ENCODE measurements at places on chromosomes 6 and 20.

DNA sequence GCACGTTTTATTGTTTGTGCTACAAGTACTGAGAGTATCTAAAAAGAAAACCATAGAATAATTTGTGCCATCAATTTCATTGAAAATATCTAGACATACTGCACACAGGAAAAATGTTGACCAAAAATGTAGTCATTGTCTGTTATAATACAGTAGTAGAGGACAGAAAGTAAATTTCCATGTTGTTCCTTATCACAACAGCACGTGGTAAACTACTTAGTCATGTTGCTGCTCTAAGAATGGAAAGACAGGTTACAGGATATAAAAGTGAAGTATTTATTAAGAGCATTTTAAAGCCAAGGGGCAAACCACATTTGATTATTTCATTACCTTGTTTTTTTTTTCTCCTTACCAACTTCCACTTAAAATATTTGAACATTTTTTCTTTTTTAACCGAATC is 89.0 kb upstream of the CEP85L start:
- DNase-seq = no peak

DNA sequence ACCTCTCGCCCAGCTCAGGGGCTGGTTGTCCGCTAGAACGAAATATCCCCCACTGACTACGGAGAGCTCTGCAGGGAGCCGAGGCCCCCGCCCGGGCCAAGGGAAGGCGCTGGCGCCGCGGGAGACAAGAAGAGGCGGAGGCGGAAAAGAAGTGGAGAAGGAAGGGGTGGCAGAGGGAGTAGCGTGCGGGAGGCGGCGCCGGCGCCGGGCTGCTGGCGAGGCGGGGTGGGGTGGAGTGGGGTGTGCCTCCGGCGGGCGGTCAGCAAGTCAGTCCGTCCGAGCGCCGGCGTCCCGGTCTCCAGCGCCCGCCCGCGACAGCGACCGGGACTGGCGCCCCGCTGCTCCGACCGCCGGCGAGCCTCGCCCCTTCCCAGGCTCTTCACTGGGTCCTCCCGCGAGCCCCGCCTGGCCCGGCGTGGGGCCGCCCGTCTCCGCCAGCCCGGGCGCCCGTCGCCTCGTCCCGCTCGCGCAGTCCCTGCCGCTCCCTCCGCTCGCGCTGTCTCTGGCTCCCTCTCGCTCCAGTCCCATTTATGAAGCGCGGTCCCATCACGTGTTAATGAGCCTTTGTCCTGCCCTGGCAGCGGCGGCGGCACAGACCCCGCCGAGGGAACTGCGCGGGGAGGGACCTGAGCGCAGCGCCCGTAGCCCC is at the start of gene CNR1:
CNR1 (minus strand) TSS at position 504 of the 649 bp plus-strand sequence. CDS start 21,073 bp downstream, outside the sequence.
- DNase-seq = no peak

- no peak for DNase-seq
These were observed 219.3 kb upstream of the THBS2 start for GRCh38 chr6:169472786-169473416.

GRCh38 chr6:32298632-32299336 is 72.9 kb downstream of the TSBP1 start:
- DNase-seq = no peak

GRCh38 chr6:44535446-44535845 is 147.9 kb downstream of the CDC5L start:
- DNase-seq = no peak

GRCh38 chr20:47703748-47704147 is 81.5 kb downstream of the SULF2 start:
- DNase-seq = no peak

- no peak for DNase-seq
These were observed 235.3 kb upstream of the ZFP64 start for GRCh38 chr20:52426856-52427255.

DNA sequence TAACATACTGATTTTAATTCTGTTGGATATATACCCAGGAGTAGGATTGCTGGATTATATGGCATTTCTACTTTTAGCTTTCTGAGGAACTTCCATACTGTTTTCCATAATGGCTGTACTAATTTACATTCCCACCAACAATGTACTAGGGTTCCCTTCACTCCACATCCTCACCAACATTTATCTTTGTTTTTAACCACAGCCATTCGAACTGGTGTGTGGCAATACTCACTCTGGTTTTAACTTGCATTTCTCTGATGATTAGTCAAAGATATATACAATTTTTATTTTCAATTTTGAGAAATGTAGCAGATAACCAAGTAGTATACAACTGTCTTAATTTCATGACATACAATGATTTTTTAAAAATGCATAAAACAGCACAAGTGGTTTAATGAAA is 30.3 kb upstream of the ADGRG6 start:
- DNase-seq = no peak

- no peak for DNase-seq
These were observed 43.7 kb downstream of the TRIM38 start for GRCh38 chr6:26006086-26006939.

DNA sequence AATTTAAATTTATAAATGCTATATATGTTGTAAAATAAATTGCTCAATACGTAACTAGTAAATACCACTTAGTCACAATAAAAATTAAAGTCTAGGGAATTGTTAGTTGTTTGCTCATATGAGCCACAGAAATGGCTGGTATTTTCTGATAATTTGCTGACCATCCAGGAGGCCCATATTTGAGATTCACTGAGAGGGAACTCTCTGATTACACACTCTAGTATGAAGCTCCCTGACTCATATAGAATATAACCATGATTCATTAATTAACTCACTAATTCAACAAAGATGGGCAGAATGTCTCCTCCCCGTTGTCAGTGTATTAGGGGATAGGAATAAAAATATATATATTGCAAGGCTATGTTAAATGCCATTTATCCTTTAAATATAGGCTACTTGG is 46.6 kb upstream of the TMEM30A start:
- no peak for DNase-seq

- DNase-seq = no peak
These were observed 9.9 kb downstream of the SYCP2 start for GRCh38 chr20:59923514-59923913.

GRCh38 chr6:157500022-157500421 is 119.0 kb downstream of the ZDHHC14 start:
- DNase-seq = no peak

DNA sequence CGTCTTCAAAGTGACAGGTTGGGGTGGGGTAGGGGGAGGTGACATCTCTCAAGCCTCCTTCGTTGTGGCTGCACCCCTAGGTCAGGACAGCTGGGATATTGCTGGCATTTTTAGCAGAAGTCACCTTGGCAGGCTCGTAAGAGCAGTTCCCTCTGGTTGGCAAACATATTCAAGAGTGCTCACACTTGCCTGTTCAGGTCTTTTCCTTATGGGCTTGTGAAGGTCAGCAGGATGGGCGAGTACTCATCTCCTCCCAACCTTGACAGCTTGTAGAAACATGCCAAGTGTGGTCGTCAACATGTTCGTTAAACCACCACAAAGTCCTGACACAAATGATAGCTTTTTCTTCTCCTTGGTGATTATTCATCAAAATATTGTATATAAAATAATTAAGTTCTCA is 113.6 kb downstream of the HDGFL1 start:
- DNase-seq = no peak

GRCh38 chr20:61761453-61762166 is 304.1 kb downstream of the TAF4 start:
- no peak for DNase-seq

GRCh38 chr20:58870293-58871014 is 17.9 kb downstream of the GNAS start:
- no peak for DNase-seq

DNA sequence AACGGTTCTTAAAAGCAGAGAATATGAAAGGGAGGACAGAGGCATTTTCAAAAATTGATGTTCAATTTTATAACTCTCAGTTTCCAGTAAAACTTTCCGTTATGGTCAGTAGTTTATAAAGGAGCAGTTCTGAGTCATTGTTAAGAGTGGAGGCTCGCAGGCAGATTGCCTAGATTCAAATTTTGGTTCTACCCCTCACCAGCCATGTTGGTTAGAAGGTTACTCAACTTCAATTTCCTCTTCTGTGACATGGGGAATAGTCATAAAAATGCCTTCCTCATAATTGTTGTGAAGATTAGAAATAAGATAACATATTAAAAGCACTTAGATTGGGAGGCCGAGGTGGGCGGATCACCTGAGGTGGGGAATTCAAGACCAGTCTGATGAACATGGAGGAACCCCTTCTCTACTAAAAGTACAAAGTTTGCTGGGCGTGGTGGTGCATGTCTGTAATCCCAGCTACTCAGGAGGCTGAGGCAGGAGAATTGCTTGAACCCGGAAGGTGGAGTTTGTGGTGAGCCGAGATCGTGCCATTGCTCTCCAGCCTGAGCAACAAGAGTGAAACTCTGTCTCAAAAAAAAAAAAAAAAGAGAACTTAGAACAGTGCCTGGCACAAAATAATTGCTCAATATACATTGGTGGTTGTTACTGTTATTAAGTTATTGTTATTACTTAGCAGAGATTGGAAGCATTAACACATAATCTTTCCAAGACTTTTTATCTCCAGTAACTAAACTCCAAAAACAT is 348.9 kb downstream of the NRN1 start:
- DNase-seq = no peak

GRCh38 chr6:130447374-130447773 is 81.6 kb downstream of the TMEM200A start:
- DNase-seq = no peak

GRCh38 chr6:113464960-113465359 is 392.2 kb upstream of the MARCKS start:
- DNase-seq = no peak

- no peak for DNase-seq
These were observed 5.6 kb upstream of the SLC17A9 start for GRCh38 chr20:62946918-62947317.

DNA sequence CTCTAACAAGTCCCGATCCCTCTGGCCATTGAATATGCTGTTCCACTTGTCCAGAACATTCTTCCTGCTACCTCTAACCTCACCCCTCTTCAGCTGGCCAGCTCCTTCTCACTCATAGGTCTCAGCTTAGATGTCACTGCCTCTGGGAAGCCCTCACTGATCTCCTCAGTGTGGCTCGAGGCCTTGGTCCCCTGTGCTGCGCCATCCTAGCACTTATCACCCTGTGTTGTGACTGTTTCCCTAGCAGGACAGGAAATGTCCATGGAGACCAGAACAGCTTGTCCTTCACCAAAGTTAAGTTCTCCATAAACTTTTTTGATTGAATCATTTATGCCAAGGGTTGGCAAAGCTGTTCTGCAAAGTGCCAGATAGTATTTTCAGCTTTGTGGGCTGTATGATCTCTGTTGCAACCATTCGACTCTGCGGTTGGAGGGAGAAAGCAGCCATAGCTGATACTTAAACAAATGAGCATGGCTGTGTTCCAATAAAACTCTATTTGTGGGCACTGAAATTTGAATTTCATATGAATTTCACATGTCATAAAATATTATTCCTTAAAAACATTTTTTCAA is 6.5 kb upstream of the BNIP5 start:
- DNase-seq = no peak

GRCh38 chr6:28011722-28012121 is 54.7 kb downstream of the OR2B6 start:
- no peak for DNase-seq

DNA sequence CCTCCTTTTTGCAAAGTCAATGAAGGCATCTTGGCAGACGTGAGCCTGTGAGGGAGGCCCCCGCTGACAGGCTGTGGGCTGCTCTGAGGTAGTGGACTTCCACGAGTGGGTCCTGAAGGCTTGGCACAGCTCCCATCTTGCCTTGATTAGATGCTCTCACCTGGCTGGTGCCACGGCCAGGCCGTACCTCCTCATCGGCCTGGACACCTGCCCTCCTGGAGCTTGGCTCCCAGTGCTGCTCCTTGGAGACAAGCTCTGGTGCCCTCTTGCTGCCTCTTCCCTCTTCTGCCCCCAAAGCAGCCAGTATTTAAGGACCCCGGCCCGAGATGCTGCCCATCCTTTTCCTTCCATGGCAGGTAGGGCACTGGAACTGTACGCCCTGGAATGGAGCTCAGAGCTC is 93.5 kb downstream of the ERMARD start:
- no peak for DNase-seq

- DNase-seq = no peak
These were observed 379.9 kb downstream of the C6orf118 start for GRCh38 chr6:164929408-164929977.

DNA sequence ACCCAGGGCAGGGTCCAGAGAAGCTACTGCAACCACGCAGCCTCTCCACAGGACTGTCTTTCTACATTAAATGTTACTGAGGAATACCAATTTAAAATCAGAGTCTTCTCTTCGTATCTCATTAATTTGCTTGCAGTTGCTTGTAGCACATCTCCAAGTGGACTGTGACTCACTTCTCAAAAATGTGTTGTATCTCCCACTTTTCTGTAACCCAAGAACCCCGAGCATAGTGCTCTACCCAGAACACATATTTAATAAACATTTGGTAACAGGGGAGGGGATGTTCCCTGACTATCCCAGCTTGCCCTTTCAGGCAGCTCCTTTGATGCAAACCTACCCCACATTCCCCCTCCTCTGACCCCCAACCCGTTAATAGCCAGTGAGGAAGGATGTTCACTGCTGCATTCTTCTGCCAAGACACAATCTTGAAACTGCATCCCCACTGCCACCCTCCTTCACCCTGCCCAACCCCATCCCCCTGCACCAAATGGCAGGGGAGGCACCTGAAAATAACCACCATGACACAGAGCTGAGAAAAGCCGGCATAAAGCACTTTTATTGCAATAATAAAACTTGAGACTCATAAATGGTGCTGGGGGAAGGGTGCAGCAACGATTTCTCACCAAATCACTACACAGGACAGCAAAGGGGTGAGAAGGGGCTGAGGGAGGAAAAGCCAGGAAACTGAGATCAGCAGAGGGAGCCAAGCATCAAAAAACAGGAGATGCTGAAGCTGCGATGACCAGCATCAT is 24.2 kb downstream of the FKBP1A start:
- no peak for DNase-seq

- no peak for DNase-seq
These were observed 82.1 kb downstream of the TINAG start for GRCh38 chr6:54390362-54390761.

DNA sequence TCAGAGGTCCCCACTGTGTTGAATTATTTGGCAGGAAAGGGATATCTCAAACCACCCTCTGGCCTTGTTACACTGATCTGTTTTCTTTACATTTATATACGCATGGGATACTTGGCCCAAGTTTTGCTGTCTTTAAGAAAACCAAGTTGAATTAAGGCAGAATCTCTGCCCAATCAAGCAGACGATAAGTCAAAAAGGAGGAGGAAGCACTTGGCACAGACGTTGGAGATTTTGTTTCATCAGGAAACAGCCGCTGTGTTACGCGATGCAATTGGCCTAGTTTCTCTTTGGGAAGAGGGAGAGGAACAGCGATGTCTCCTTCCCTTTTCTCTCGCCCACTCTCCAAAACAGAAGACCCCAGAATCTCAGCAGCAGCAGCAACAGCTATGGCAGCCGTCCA is 20.2 kb upstream of the NAA20 start:
- no peak for DNase-seq

DNA sequence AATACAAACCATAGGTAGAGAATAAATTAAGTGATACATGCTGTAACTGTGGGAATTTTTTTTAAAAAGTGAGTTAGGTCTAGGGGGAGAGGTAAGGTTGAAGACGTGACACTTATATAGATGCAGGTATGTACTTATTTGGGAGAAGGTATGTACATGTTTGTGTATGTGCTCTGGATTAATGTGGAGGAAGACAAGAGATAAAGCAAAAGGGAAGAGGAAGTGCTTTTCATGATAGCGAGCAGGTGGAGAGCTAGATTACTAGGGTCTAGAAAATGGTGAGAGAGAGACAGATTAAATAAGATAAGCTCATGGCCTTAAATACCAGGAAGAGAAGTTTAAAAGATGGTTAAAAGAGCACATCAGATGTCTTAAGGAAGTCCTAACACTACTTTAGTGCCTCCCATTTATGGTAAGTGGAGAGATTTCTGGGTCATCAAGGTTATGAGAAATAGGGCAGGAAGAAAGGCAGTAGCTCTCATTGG is 92.5 kb downstream of the MAN1A1 start:
- no peak for DNase-seq

Data from esophagus squamous epithelium (tissue), 5 donors.